Choroid plexus epithelial cell (primary cell): ENCODE measurements at places on chromosomes 2 and 18.
A peak's percentile ranks its signal among the peaks of the same experiment; 100 is the strongest.

GRCh38 chr2:175874291-175874690 lies 127.8 kb downstream of the LNPK start:
- DNase-seq = no peak

- DNase-seq = no peak
Measured at GRCh38 chr2:217741381-217741955, 261.3 kb downstream of the TNS1 start.

DNA sequence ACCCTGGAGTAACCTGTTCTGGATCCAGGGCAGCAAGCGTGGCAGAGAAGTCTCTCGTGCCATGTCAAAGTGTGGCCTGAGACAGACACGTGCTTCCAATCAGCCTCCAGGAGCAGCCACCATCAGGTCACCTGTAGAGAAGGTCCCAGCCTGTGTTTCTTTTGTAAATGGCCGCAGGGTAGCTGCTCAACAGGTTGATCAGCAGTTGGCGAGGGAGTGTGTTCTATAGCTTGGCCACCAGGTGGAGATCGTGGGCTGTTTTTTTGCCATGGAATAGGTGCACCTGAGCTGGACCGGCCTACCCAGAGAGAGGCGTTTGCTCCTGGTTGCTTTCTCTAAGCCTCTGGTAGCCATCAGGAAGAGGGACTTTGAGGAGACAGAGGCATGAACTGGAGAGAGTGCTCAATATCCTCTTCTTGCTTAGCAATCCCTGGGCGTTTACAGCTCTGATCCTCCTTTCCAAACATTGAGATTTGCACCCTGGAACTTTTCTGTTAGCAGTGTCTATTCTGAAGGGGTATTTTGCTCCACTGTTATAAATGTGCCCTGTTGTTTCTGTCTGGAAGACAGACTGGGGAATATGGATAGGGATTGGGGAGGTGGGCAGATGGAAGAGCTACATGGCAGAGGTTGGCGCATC lies 34.2 kb upstream of the EN1 start:
- peak; percentile 71 for DNase-seq

DNA sequence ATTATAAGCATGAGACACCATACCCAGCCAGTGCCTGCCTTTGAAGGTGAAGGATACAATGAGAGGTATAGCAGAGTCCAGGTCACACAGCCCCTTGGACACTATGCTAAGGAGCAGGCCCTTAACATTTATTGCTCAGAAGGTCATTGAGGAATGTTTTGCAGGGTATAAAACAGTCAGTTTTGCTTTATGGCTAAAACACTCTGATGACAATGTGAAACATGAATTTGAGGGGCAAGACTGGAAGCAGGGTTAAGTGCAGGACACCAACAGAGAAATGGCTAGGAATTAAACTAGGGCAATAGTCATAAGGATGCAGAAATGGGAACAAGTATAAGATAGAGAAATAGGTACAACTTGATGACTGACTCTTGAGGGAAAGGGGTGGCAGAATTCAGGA lies 141.1 kb downstream of the METTL4 start:
- no peak for DNase-seq

DNA sequence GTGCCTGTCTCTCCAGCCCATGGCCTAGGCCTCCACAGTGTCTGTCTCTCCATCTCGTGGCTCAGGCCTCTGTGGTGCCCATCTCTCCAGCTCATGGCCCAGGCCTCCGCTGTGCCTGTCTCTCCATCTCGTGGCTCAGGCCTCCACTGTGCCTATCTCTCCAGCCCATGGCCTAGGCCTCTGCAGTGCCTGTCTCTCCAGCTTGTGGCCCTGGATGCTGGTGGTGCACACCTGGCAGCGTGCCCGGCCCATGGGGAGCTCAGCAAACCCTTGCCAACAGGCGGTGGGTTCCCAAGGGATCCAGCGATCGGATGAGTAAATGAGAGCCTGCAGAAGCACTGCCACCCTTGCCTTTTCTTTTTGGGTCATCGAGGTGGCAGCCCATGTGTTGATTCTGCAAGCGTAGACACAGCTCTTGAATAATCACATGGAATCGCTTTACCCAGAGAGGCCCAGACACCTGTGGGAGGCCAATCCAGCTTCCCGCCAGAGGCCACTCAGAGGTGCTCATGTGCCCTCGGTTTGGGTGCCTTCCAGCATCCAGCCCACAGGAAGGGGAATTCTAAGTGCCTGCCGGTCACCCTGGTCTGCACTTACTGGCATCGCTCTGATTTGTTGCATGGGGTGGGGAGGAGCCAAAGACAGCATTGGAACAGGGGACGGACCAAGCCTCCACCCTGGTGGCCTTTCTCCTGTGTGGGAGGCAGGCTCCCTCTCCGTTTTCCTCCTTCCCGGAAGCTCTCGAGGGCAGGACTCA lies 101.8 kb upstream of the HDAC4 start:
- DNase-seq = no peak

GRCh38 chr2:48264627-48265026 lies 265.3 kb upstream of the STON1 start:
- no peak for DNase-seq

DNA sequence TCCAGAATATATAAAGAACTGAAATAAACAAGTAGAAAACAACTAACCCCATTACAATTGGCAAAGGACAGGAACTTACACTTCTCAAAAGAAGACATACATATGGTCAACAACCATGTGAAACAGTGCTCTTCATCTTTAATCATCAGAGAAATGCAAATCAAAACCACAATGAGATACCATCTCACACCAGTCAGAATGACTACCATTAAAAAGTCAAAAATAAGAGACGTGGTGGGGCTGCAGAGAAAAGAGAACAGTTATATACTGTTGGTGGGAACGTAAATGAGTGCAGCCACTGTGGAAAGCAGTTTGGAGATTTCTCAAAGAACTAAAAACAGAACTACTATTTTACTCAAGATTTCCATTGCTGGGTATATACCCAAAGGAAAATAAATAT lies 1696.3 kb upstream of the TMEFF2 start:
- no peak for DNase-seq

- DNase-seq = no peak
Measured at GRCh38 chr18:35242426-35242825, 1.6 kb downstream of the ZNF397 start.

- peak; percentile 47 for DNase-seq
Measured at GRCh38 chr2:168633200-168633599, 169.2 kb upstream of the NOSTRIN start.

DNA sequence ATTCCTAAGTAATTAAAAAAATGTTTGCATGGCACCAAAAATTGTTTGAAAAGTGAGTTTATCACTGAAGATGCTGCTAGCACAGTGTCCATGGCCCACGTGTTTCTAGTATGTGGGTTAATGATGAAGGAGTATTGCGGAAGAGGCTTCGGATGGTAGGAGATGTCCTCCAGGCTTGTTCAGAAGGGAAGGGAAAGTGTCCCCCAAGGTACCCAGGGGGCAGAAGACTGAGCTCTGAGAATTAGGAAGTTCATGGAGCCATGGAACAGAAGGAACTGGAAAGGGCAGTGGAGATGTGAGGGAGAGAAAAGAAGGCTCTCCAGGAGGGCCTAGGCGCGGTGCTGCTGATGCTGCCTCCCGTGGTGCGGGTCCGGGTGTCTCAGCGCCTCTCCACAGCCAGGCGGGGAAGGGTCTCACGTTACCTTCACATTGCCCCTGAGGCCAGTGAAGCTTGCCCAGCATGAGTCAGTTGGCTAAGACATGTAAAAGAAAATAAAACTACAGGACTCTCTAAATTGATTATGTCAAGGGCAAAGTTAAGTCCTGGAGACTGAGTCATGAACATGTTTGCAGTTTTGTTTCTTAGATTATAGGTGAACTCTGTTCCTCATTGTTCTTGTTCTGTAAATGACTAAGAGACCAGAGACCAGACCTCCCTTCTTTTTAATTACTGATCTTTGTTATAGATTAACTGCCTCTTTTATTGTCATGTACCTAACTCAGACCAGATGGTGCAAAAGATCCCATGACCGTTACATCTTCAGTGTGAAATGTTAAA lies 89.0 kb downstream of the MTCL1 start:
- peak; percentile 58 for DNase-seq

DNA sequence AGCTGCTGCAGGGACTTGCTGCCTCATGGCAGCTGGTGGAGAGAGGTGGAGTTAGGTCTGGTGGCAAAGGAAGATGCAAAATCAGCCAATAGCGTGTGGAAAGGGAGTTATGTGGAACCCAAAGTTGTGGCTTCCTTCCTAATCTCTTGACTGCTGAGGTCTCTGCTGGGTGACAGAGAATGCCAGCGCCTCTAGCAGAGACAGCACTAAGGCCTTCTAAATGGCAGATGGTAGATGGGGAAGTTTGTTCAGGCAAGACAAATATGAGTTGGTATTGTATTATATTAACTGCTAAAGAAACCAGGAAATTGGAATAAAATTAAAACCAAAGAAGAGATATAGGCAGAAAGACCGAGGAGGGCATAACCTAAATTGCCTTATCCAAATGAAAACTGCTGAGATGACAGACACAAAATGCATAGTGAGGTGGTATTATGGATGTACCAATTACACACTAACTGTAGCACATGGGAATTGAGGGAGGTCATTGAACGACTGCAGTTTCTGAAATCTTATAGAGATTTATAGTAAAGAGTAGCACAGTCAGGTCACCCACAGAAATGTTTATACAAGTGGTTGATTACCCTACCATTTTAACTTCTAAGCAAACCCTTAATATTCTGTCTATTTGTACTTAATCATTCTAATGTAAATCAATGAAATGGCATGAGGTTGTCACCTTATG lies 246.6 kb upstream of the SESTD1 start:
- no peak for DNase-seq
